Activated gamma-delta T cell (primary cell): ENCODE measurements at places on chromosomes 11 and 22.

DNA sequence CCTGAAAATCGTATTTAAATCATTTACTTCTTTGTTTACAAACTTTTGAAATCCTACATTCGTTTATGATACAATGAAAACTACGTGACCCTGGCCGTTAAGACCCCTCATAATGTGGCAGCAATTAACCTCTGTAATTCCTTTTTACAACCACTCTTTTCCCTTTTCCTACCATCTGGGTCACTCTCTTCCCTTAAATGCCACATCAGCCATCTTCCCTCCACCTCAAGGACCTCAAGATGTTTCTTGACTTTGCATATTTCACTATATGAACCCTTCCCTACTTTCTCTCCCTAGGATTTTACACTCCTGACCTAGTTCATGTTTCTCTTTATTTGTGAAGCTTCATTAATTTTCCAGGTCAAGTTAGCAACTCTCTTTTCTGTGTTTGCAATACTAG lies 26.8 kb downstream of the OR2AG2 start:
- DNase-seq, result no peak

GRCh38 chr11:33855500-33855899 lies 36.4 kb downstream of the LMO2 start:
- DNase-seq, result no peak

DNA sequence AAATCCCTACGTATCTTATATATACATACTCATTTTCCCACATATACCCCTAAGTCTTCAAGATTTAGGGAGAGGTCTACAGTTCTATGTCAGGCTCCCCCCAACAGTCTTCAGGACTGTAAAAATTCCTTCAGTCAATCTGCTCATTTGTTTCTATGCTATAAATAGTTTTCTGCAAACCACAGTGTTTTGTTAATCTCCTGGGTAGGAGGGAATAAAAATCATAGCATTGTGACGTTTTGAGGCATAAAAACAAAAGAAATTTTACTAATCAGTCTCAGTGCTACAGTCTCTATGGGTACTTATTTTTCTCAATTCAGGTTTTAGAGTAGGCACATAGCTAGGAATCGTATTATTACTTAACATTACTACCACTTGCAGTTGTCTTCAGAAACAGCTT lies 552.8 kb upstream of the LRRC4C start:
- no peak for DNase-seq

DNA sequence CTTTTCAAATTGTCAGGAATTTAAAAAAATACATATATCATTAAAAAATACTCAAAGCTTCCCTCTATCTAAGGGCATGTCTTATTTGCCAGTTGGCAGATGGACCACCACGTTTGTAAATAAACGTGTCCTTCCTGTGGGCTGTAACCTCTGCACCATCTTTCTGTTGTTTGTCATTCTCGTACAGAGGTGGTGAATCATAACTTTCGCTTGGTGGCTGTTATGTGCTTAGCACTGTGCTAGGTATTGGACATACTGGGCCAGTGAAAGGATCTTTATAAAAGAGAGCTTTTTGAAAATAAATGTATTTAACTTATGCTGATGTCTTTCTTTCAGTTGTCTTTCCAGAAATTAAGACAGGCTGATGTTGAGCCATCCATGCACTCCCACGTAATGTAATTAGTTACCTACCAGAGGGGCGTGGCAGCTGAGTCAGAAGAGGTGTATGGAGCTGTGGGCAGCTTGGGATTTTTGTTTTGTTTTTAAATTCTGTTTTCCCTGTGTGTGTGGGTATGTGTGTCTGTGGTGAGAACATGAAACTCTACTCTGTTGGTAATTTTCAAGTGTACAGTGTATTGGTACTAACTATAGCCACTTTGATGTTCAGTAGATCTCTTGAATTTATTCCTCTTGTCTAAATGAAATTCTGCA lies 62.7 kb downstream of the TECTA start:
- DNase-seq, result no peak

- DNase-seq, result no peak
Observed at GRCh38 chr11:117618302-117618981, 178.6 kb downstream of the DSCAML1 start.

GRCh38 chr11:129321076-129321475 lies 54.6 kb upstream of the BARX2 start:
- no peak for DNase-seq

DNA sequence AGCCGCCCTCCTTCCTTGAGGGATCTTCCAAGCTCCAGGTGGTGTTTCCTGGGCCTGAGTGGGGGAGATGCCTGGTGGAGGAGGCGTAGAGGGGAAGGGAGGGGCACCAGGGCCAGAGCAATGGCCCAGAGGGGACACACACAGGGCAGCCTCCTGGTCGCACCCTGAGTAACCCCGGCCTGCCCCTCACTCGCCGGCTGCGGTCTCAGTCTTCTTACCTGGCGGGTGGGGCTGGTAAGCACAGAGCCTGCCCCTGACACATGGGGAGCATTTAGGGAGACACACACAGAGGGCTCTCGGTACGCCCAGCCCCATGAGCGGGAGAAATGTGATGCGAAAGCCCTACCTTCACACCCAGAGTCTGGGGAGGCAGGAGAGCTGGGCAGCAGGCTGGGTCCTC lies 23.9 kb downstream of the IGF2 start:
- no peak for DNase-seq

DNA sequence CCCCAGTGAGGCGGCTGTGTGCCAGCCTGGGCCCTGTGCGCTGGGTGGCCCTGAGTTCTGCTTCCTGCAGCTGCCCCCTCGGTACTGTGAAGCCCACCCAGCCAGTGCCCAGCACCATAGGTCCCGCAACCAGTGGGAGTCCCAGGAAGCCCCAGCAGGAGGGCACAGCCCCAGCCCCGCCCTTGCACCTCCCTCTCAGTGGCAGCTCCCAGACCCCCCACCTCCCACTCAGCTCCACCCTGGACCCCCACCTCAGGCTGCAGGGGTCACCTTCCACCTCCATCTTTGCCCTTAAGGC lies 30.9 kb downstream of the MOB2 start:
- DNase-seq, result no peak

DNA sequence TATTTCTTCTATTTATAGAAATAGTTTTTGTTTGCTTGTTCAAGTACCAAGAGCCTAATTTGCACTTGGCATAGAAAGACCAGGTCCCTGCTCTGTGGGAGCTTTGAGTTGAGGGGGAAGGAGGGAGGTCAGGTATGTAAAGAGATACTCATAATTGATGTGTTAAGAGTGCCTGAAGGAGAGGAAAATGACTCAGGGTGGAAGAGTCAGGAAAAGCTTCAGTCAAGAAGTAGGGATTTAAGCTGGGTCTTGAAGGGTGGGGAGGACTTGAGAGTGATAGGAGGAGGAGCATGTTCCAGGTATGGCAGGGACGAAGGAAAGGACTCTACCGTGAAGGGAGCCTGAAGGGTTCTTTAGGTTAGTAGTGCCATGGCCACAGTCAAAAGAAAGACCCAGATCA lies 9.0 kb downstream of the RBX1 start:
- DNase-seq, result no peak

DNA sequence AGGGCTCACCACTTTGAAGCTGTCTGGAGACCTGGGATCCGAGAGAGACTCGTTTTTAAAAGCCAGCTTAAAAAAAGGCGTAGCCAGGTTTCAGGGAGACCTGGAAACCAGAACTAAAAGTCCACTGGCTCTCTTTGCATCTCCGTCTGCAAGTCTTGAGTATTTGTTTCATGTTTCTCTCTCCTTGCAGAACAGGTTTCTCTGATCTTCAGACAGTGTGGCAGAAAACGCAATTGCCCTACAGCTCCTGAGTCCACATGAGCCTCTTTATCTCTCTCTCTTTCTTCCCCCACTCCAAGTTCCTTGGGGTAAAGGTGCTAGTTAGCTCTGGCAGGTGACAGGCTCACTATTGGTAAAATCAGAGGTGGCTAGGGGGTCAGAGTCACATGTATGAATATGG lies 67.0 kb upstream of the AMPD3 start:
- DNase-seq, result no peak

DNA sequence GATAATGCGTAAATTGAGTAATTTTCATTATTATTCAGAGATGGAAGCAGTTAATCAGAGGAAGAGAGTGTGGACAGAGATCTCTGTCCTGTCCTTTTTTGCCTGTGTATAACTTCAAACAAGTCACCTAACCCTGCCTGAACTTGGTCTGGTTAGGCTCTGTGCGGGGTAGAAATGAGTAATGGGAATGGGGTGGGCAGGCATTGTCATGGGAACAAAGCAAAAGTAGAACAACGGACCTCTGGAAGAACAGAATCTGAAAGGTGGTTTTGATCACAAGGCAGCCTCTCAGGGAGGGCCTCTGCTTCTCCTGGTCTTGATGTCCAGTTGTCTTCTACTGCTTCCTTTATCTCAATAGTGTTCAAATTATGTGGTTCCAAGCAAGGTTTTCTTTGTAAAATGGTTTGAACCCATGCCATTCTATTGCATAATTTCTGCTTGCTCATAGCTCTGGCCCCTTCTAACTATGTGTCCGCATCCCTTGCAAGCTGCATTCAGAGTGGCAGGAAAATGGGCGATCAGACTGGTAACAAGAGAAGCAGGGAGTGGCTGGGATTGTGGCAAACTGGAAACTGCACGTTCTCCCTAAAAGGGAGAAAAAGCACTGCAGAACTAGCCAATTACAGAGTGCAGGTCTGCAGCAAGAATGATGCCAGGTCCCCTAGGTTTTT lies 76.1 kb downstream of the PRR5L start:
- DNase-seq, result no peak

GRCh38 chr11:7261578-7261977 lies 9.9 kb downstream of the SYT9 start:
- DNase-seq, result no peak

DNA sequence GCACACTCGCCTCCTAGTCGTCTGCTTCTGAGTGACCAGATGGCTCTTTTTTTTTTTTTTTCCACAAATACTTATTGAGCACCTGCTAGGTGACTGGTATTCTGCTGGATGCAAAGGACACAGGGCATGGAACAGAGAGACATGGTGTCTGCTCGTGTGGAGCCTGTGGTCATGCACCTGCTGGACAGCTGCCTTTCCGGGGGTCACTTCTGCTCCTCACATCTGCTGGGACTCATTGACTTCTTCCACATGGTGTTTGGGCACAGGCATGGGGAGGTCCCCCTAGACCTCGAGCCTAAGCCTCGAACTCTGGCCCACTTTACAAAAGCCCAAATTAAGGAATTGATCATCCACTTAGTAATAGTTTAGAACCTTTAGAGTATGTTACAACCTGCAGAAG lies 39.5 kb upstream of the EMID1 start:
- no peak for DNase-seq

DNA sequence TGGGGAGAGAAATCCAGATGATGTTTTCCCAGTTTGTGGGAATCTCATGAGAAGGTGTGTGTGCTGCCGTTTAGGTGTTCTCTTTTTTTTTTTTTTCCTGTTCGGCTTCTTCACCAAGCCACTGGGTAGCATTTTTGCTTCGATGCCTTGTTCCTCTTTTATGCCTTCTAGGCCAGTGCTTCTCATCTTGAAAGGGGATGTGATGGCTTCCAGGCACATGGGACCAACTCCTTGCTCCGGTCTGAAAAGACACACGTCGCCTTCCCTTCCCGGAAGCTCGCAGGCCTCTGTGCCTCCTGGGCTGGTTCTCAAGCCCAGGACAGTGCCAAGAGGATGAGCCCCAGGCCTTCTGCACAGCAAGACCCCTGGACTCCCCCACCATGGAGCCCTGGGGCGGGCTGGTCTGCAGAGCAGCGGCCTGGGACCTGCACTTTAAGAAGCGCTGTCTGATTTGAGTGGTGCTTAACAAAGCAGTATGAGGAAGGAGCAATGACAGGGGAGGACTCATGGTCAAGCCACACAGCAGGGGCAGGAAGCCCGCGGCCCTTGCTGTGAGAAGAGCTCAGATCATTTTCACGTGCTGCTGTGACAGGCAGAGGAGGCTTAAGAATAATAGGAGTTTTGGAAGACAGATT lies 158.8 kb downstream of the MPPED1 start:
- DNase-seq, result no peak

GRCh38 chr22:43921370-43921769 lies 2.2 kb upstream of the PNPLA3 start:
- no peak for DNase-seq

- DNase-seq, result no peak
Observed at GRCh38 chr22:46077669-46078099, 72.6 kb upstream of the PPARA start.

DNA sequence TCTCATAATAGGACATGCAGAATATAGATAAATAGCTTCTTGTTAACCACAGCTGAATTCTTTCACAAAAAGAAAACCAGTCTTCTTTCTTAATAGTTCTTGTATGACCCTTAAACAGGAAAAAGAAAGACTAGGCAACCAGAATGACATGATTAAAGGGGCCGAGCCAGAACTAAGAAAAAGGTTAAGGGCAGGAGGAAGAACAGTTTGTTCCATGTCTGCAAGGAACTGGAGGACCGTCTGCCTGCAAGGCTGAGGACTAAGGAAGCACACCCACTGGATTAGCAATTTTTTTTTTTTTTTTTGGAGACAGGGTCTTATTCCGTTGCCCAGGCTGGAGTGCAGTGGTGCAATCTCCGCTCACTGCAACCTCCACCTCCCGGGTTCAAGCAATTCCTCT lies 26.0 kb upstream of the TMPRSS5 start:
- no peak for DNase-seq

DNA sequence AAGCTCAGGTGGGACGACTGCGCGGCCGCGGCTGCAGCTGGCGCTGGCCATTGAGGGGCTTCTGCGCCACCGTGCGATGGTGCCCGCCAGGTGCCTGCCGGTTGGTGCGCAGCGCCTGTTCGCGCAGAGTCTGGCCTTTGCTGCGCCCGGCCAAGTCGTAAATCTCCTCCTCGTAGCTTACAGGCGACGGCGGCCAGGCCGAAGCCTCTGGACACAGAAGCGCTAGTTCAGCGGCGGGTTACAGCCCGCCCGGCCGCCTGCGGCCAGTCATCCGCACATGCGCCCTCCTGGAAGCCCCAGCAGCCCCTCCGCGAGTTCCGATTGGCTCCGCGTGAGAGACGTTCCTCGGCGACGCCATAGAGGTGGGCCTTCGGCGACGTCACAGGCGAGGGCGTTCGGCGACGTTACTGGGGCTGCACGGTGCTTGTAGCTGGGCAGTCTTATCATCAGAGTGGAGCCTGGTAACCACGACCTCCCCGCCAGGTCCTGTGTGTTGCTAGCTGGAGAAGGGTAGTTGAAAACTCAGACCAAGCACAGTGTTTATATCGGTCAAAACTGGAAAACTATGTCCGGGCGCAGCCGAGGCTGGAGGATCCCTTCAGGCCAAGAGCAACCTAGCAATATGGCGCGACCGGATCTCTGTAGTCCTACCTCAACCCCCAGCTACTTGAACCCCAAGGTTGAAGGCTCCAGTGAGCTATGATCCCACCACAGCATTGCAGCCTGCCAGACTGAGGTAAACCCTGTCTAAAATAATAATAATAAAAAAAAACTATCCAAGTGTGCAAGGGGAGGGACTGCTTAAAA lies 265.7 kb downstream of the OR4C45 start:
- no peak for DNase-seq

- DNase-seq, result no peak
Observed at GRCh38 chr22:49150801-49151221, 676.9 kb downstream of the BRD1 start.

- no peak for DNase-seq
Observed at GRCh38 chr11:117183724-117184349, 5.3 kb downstream of the SIDT2 start.

- peak; percentile 42 for DNase-seq
Observed at GRCh38 chr11:121426476-121427399, 25.4 kb upstream of the SORL1 start.
